Head of caudate nucleus (tissue), 42 donors: ENCODE measurements at places on chromosomes 2 and 18.

DNA sequence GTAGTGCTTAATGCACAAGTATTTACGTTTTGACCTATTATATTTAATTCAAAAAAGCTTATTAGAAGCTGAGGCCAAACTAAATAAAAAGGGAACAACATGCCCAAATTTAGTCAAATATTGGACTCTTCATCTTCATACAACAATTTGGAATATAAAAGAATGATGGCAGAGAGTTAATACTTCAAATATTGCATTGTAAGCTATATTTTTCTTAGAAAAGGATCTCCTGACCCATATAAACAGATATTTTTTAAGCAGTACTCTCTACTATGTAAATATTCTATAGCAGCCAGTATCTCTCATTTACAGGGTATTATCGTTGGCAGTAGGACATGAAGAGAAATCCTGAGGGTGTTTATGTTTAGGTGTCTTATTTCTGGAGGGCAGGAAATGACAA lies 531.2 kb downstream of the NYAP2 start:
- no peak for DNase-seq

DNA sequence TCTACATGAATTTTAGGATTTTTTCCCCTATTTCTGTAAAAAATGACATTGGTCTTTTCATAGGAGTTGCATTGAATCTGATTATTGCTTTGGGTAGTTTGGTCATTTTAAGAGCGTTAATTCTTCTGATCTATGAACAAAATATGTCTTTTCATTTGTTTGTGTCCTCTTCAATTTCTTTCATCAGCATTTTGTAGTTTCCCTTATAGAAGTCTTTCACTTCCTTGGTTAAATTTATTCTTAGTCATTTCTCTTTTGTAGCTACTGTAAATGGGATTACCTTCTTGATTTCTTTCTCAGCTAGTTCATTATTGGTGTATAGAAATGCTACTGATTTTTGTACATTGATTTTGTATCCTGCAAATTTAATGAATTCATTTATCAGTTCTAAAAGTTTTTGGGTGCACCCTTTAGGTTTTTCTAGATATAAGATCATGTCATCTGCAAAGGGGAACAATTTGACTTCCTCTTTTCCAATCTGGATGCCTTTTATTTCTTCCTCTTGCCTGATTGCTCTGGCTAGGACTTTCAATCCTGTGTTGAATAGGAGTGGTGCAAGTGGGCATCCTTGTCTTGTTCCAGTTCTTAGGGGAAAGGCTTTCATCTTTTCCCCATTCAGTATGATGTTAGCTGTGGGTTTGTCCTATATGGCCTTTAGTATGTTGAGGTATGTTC lies 36.6 kb upstream of the AAK1 start:
- no peak for DNase-seq

DNA sequence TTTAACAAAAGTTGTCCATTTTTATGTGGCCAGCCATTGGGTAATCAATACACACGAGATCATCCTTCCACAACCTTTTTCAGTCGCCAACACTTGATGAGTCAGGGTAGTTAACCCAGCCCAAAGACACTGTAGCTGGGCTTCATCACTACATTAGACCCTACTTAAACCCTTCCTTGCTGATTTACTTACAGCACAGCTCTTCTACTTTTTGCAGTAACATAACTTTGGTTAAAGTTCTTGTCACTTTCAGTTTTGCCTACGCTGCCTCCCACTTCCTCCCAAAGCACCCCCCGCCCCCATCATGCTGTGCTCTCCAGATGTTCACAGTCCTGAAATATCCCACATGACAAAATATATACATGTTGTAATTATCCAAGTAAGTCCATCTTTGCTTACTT lies 103.6 kb downstream of the CDK15 start:
- no peak for DNase-seq

DNA sequence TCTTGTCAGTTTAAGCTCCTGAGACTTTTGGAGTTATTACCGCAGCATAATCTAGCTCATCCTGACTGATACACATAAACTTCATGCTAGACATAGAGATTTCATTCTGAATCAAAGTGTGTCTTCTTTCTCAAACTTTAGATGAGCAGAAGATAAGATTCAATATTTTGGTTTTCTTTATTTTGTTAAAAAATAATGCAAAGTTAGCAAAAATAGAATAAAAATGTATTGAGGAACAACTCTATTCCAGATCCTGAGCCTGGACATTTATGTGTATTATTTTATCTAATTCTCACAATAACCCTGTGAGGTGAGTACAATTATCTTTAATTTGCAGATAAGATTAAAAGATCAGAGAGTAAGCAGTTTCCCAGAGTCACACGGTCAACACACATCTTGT lies 38.4 kb downstream of the KLHL14 start:
- DNase-seq = no peak

GRCh38 chr2:64462940-64463700 lies 9.2 kb downstream of the LGALSL start:
- no peak for DNase-seq
